Activated T-cell treated with anti-CD3 and anti-CD28 coated beads for 48 hours (primary cell): ENCODE measurements at places on chromosomes 16 and 17.
A peak's percentile ranks its signal among the peaks of the same experiment; 100 is the strongest.

DNA sequence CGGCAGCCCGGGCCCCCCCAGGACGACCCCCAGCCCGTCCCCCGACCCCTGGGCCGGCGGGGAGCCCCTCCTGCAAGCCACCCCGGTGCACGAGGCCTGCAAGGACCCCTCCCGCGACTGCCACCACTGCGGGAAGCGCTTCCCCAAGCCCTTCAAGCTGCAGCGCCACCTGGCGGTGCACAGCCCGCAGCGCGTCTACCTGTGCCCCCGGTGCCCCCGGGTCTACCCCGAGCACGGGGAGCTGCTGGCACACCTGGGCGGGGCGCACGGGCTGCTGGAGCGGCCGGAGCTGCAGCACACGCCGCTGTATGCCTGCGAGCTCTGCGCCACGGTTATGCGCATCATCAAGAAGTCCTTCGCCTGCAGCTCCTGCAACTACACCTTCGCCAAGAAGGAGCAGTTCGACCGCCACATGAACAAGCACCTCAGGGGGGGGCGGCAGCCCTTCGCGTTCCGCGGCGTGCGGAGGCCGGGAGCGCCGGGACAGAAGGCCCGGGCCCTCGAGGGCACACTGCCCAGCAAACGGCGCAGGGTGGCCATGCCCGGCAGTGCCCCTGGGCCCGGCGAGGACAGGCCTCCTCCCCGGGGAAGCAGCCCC is 15.6 kb upstream of the ZFPM1 start:
- DNase-seq: peak; percentile 69

DNA sequence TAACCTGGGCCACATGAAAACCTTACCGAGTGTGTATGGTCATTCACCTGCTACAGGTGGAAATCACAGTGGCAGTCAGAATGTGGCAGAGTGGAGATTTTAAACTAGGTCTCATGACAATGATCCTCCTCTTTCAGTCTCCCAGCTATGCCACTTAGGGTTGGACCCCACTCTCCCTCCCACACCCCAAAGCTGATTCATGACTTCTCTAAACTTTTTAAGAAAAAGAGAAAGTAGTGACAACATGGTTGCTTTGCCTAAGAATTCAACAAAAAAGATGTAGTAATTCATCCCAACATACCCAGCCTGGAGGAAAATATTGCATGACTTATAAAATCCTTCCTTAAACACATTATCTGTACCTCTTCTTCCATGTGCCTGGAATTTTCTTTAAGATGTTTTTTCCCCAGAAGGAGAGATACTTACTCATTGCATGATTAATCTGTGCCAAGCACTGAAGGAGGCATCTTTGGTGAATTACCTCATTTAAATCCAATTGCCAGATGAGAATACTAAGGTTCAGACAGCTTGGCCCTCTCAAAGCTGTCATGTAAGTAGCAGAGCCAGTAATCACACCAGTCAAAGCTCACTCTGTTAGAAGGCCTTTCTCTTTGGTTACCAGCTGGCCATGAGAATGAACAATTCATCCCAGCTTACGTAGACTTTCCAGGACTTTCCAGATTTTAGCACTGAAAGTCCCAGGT is 119.9 kb downstream of the COPRS start:
- DNase-seq: no peak

DNA sequence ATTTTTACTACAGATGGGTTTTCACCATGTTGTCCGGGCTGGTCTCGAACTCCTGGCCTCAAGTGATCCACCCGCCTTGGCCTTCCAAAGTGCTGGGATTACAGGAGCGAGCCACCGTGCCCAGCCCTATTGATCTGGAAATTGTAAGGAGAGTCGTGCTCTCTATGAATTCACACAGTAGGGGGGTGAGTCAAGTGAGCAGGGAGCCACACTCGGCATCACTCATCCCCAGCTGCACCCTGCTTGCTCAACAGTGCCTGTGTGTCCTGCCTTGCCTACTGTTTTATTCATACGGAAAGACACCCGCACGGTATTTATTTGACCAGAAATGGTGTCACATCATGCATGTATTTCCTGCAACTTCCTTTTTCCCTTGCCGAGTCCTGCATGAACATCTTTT is 157.2 kb upstream of the FOXF1 start:
- no peak for DNase-seq

- DNase-seq: no peak
These were observed 13.2 kb downstream of the MAF start for GRCh38 chr16:79587296-79587695.

DNA sequence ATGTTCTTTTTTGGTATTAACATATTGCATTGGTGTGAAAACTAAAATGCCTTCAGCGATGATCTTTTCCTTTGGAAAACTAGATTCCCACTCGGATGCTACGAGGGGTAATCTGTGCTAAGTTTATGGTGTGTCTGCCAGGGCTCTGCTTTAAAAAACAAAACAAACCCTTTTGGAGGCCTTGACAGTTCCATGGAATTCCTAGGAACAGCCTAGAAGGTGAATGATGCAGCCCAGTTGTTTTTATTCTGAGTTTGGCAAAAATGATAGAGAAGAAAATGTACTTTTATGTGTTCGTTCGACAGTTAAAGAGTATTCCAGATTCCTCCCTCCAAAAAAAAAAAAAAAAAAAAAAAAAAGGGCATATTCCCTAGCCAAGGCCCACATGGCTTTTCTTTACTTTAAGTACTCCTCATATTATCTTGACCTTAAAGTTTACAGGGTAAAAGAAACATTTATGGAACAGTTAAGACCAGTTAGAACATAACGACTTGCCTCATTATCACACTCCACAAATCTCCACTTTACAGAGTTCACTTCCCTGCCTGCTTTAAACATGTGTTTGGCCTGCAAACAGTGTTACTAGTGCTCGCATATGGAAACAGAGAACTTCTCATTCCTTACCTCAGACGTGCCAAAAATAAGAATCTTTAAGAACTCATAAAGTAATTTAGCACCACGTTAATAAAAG is 159.1 kb downstream of the WWOX start:
- no peak for DNase-seq

DNA sequence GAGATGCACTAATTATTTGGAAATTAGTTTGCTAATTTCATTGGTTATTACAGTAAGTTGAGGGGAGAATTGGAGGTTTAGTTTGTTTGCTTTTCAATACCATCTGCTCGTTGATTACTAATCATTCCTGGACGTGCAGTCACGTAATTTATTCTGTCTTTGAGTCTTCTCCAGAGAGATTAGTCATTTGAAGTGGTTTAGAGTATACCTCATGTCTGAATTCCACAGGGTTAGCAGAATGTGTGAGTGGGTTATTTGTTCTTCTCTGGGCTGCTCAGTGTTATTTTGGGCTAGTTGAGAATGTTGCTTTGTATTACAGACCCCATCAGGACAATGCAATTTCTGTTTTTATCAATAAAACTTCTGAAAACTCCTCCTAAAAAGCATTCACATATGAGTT is 265.0 kb downstream of the RBFOX1 start:
- DNase-seq: no peak

GRCh38 chr16:56277075-56277474 is 85.8 kb downstream of the GNAO1 start:
- DNase-seq: no peak

DNA sequence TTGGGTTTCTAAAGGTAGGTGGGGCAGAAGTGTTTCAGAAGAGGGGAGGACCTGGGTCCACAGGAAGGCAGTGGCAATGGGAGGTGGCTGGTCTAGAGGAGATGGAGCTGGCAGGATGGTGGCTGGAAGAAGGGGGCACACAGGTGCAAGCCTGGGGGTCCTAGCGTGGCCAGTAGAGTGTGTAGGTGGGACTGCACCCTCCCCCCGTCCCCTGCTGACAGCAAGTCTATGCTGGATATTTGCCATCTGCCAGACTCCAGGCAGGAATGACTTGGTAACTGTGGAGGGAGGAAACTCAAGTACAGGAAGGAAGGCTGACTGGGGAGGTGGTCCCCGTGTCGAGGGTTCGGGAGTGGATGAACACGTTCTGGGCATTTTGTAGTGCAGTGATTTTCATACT is 8.6 kb downstream of the MED9 start:
- DNase-seq: no peak

- peak; percentile 36 for DNase-seq
These were observed 1.2 kb downstream of the GRB2 start for GRCh38 chr17:75404223-75404730.

- no peak for DNase-seq
These were observed 7.1 kb upstream of the ZNF213 start for GRCh38 chr16:3127745-3128144.

GRCh38 chr17:17941015-17941414 is 31.2 kb downstream of the TOM1L2 start:
- no peak for DNase-seq

DNA sequence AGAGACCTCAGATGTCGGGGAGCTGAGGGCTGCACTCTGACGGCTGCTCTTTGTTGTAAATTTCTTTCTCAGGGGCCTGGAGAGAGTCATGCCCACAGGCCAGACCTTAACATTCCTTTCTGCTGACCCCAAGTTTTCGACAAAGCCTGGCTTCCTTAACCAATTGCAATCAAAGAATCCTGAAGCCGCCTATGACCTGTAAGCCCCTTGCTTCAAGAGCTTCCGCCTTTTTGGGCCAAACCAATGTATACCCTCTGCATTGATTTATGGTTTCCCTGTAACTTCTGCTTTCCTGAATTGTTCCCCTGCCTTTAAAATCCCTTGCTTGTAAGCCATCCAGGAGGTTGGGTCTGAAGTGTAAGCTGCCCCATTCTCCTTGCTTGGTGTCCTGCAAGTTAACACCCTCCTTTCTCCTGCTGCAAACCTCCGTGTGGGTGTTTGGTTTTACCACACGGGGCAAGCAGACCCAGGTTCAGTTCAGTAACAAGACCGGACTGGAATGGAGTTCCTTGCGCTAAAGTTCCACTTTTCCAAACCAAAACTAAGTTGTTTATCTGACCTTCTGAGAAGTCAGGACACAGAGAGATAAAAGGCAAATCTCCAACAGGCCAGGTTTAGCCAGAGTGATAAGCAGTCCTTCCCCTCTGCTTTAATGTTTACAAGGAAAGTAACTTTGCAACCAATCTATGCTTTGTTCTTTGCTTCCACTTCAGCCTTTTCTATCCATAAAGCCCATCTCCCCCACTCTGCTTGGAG is 141.6 kb downstream of the KCNJ12 start:
- DNase-seq: no peak

DNA sequence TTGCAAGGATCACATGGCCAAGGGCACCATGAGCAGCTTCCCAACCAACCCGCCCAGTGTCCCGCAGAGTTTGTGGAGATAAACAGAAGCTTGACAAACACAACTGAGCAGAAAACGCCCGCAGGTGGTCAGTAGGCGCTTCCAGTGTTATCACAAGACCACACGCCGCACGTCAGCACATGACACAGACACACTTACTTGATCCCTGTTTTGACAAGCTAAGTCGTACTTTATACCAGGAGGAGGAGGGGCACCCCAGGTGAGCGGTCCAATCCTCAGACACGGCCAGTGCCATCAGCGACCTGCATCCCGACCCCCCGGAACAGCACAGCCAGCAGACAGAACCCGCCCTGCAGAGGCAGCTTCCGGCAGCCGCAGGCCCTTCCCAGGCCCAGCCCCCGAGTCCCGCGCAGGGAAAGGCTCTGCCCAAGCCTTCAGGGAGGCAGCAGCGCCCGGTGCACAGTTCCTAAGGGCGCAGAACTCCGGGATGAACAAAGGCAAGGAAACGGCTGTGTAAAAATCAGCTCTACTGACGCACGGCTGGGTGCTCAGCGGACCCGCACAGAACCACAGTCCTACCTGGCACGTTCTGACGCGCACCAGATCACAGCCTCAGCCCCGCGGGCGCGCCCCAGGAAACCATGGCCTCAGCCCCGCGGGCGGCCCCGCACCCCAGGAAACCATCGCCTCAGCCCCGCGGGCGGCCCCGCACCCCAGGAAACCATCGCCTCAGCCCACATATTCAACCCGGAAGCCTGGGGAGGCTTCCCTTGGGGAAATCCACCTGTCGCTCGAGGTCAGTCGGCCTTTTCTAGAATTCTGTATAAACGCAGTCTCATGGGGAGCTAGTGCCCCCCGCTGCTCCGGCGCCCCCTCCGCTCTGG is 27.8 kb downstream of the AXIN1 start:
- peak; percentile 45 for DNase-seq
